Cerebellum (tissue), 4 donors: ENCODE measurements at places on chromosomes 3 and 15.

DNA sequence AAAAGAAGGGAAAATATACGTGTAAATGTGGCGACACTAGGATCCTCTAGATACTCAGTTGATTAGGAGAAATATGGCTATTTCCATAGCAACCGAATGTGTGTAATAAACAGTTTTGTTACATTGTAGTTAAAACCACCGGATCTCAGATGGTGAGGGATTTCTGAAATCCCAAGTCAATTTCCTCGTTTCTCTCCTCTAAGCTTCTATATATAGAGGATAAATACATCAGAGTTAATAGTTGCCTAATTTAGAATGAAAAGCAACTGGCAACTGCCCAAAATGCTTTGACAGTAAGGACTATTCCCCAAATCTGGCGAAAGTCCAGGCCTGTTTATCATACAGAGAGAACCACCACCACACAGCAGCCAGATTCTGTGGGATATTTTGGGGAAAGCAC lies 112.6 kb downstream of the GABRB3 start:
- DNase-seq, result no peak

DNA sequence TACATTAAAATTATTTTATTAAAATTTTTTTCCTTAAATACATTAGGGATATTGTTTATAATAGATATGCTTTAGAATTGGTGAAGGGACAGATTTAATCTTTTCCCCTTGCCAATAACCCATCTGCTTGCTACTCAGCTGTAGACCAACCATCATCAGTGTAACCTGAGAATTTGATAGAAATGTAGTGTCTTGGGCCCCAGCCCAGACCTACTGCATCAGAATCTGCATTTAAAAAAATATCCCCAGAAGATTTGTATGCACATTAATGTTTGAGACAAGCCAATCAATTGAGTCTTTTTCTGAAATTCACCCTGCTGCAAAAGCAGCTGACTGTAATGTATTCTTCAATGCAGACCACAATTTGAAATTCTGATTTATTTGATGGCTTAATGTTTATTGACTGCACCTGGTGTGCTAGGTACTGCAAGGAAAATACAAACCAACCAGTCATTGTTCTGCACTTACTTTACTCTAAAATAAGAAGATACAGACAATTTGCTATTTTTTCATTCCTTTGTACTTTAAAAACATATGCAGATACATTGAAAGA lies 190.7 kb upstream of the SGO1 start:
- no peak for DNase-seq

DNA sequence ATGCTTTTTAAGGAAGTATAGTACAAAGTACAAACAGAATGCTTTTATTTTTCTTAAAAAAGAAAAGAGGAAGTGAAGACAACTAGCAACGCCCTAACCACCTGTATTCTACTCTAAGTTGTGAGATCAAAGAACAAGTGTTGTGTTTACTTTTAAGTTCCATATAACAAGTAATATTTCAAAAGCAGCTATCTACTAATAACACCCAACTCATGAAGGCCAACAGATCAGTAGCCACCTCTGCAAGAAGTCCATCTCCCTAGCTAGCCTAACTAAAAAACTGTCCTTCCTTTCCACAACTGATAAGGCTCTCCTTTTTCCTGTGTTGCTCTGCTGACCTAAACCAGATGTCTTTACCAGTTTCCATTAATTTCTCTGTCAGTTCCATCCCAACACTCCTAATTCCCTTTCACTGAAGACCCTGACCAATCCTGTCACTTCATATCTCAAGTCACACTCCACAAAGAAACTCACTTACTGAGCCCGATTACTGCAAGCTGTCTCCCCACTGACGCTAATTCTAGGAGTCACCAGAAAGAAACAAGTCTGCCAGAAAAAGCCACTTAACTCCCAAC lies 26.9 kb downstream of the PHC3 start:
- no peak for DNase-seq

- no peak for DNase-seq
Measured at GRCh38 chr3:6321999-6322398, 538.9 kb upstream of the GRM7 start.

DNA sequence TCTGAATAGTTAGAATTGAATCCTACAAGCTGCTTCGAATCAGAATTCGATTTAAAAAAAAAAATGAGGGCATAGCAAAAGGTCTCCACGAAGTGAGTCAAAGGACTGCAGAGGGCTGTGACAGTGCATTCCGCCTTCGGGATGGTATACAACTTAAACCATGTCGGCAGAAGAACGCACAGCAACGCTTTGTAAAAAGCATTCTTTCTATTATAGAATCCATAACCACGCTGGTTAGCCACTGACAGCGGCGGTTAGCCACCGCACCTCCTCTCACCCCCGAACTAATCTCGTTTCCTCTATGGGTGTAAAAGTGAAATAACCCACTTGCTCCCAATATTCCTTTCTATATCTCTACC lies 664 bp upstream of the PIK3CA start:
- no peak for DNase-seq
